ENCODE measurements at places on chromosomes 5 and 9.

DNA sequence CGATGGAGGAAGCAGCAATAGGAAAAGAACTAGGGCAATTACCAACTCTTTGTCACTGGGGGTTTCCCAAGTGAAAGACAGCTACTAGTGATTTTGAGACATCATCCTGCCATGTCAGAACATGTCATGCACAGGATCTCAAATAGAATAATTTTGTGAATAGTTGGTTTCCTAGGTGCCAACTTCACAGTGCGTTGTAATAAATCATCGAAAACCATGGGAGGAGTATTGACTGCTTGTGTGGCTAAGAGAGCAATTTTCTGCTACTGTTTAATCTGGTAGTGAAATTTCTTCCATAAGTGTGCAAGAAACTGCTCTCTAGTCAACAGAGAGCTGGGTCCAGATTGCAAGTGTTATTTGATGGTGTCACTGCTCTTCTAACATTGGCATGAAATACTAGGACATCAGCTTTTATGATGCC lies 168.6 kb downstream of the NNT start:
- no peak for DNase-seq

DNA sequence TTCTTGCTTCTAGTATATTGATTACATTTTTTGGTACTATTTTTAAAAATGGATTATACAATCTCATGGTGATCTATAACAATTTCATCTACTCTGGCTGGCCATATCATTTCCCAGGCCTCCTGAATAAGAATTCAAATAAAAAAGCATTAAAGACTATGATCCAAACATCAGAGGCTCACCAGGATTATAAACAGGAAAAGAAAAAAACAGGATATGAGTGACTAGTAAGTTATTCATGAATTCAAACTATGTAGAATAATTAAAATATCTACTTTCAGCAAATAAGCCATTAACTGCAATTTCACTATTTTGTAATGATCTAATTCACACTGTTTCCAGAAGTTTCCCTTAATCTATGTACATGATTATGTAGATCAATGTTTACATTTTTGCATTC lies 293.1 kb upstream of the CDH6 start:
- no peak for DNase-seq

GRCh38 chr9:79034583-79034982 lies 537.2 kb upstream of the TLE4 start:
- DNase-seq: no peak

DNA sequence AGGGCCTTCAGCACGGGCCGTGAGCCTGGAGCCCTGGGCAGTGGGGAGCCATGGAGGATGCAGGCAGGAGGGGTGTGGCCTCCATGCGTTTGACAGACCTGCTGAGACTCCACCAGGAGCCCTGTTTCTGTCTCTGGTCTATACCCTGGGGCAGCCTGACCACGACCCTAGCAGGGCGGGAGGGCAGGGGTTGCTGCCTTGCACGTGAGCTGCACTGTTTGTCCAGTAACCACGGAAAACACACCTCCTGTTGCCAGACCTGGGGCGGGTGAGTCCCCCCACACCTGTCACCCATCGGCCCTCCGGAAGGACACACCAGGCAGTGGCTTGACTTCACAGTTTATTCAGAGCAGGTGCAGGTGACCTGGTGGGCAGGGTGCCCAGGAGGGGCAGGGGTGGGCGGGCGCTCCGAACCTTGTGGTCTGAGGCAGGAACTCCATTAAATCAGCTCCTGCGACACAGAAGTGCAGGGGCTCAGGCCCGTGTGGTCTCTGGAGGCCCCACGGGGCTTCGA lies 3.9 kb downstream of the LCN8 start:
- no peak for DNase-seq

GRCh38 chr5:178441486-178442270 lies 148.5 kb downstream of the COL23A1 start:
- no peak for DNase-seq

DNA sequence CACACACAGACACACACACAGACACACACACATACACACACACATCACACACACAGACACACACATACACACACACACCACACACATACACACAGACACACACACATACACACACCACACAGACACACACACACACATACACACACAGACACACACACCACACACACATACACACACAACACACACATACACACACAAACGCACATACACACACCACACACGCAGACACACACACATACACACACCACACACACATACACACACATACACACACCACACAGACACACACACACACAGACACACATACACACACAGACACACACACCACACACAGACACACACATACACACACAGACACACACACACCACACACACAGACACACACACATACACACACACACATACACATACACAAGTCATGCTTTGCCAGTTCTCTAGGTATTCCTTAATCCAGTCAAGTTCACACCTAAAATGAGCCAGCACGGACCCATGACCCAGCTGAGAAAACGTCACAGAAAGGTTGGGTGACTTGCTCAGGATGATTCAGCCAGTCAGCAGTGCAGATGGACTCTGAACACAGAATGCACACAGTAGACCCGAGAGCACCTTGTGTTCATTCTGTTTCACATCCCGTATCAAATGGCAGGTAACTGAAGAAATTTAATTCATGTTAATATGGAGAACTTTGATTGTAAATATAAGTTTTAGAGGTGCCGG lies 746.4 kb downstream of the MTRR start:
- DNase-seq: no peak

GRCh38 chr5:43332401-43332800 lies 19.2 kb upstream of the HMGCS1 start:
- DNase-seq: no peak

- no peak for DNase-seq
Observed at GRCh38 chr9:112789891-112790774, 39.6 kb downstream of the SNX30 start.

DNA sequence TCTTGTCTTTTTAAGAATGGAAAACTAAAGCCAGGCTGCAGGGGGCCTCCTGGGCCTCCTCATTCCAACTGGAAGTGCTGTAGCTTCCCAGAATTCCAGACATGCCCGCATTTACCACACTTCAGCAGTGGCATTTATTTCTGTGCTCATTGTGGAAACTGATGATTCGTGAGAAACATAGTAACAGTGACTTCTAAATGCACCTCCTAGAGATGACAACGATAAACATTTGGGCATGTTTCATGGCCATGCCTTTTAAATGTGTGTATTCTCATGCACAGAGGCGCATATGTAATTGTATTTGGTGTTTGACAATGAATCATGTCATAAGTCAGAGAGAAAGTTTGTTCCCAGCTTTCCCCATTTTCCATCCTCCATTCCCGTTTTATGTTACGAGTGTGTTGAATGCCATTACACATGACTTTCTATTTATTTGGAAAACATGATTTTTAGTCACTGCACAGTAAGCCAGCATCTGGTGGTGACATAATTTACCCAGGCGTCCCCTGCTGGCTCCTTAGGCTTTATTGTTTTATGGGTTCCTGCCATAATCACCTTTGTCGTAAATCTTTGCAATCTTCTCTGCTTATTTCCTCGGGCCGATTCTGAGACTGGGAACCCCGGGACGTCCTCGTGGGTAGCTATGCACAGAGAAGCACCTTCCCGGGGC lies 68.8 kb upstream of the FCN2 start:
- DNase-seq: no peak

- no peak for DNase-seq
Observed at GRCh38 chr5:123204251-123204650, 115.2 kb downstream of the PRDM6 start.

- no peak for DNase-seq
Observed at GRCh38 chr5:44178414-44178813, 210.8 kb downstream of the FGF10 start.

DNA sequence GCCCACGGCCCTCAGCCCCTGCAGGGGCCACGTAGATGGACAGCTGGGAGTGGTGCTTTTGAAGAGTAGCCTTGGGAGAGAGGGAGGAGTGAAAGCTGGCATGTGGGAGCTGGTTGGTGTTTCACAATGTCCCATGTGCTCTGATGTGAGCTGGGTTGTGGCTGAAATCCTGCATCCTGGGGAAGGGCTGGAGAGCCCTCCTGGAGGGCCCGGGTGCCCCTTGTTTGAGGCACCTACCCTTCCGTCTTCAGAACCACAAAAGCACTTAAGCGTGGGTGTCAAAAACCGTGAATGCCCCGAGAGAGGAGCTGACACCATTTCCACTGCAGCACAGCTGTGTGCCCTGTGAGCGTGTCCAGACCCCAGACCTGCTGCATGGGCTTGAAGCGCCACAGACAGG lies 199.1 kb upstream of the ZNF618 start:
- DNase-seq: no peak

- DNase-seq: no peak
Observed at GRCh38 chr5:172775326-172776234, 4.6 kb upstream of the DUSP1 start.

- no peak for DNase-seq
Observed at GRCh38 chr5:131747180-131748105, 49.4 kb downstream of the FNIP1 start.

DNA sequence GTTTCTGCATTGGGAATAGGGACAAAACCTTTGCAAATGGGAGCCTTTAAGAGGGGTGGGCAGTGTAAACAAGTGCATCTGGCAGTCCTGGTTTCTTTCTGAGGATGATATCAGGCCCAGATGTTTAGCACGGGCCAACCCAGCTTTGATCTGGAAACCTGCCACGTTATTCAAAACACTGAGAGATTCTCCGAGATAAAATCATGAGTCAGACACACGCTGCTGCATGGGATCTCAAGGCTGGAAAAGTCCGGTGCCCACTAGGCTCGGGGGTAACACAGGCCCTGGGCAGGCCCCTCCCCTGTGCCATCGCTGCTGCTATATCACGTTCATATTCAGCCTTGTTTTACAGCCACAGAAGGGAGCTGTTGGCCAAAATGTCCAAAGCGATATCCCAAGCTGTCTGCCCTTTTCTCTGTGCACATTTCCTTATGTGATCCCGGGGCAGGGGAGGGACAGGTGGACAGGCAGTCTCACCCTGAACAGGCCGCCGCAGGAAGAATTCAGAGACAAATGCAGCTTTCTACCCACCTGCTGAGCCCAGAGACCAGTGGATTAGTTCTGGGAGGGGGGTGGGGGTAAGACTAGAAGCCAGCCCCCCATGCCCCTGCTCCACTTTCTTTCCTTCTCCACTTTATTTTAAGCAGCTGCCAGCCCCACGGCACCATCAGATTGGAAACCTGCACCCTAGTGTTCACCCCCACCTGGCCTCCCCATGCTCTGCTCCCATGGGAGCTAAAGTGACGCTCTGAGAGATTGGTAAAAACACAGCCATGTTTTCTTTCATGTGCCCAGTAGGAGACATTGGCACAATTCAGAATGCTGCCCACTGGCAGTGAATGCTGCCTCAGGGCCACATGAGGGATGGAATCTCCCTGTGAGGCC lies 63.1 kb downstream of the TMOD1 start:
- no peak for DNase-seq

DNA sequence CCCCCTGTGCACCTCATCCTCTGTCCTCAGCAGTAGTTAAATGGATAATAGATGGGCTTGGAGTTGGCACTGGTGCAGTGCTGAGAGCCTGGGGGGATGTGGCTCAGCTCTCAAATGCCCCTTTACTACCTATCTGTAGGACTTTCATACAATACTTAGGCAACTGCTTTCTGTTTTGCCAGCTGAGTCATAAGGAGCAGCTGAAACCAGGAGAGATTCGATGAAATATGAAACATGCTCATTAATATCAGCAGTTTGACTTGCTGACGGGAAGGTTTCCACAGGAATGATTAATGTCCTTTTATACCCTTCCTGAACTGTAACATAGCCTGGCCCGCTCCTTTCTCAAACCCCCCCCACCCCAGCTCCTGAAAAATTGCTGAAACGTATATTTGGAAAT lies 142.6 kb downstream of the SAXO1 start:
- DNase-seq: no peak

GRCh38 chr5:39713250-39713916 lies 288.6 kb upstream of the DAB2 start:
- no peak for DNase-seq

DNA sequence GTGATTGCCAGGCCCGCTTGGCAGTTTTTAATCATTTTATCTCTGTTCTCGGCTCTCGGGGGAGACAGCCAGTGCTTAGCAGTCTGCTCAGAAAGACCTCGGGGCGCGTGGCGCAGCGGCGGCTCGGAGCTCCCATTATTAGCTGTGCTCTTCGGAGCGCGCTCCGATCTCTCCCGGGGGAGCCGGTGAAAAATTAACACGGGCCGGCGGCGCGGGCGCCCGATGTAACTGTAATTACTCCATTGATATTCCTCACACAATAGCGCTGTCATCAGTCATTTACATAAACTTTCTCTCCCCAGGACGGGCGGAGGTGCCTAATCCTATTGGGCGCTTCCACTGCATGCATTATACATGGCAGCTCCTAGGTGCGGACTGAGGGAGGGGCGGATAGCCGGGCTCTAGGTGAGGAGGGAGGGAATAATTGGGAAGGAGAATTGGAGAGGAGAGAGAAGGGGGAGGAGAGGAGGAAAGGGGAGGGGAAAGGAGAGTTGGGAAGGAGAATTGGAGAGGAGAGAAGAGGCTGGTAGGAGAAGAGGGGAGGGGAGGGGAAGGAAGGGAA lies 24.9 kb downstream of the LMX1B start:
- DNase-seq: no peak

DNA sequence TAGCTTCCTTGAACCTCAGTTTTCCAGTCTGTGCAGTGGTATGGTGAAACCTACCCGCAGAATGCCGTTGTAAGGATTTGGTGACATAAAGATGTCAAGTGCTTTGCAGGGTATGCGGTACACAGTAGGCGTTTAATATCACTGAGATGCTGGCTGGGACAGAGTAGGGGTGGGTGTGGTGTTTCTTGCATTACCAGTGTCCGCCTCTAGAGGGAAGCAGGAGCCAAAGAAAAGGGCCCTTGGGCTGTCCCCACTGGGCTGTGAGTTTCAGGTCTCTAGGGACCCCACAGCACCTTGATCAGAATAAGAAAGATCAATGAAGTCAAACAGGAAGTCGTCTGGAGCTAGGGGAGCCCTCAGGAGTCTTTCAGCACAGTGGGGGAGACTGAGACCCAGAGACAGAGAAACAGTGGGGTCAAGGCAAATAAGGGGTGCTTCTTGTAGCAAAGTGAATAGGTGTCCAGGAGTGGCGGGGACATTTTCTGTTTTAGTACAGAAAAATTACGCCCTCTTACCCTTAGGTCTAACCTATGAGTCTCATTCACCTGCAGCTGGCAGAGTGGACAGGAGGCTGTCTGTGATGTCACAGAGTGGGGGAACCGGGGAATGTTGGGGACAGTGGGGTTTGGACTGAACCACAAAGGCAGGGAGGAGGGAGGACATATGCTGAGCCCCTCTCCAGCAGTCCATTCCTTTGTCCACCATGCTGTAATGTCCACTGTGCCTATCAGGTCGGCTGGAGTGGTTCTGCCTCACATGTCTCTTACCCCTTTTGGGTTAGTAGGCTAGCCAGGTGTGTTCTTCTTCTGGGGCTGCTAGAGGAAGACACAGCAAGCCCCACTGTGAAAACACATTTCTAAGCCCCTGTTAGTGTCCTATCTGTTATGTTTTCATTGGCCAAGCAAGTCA lies 4.7 kb upstream of the TEX53 start:
- DNase-seq: peak; percentile 32

- no peak for DNase-seq
Observed at GRCh38 chr9:23229890-23230317, 596.1 kb downstream of the ELAVL2 start.

- DNase-seq: no peak
Observed at GRCh38 chr5:123753937-123754891, 242.2 kb downstream of the CSNK1G3 start.

All from activated naive CD4-positive, alpha-beta T cell (primary cell).